Fibroblast of skin of left biceps (primary cell): ENCODE measurements at places on chromosomes 13 and 19.

GRCh38 chr19:2428321-2428690 lies 920 bp upstream of the TIMM13 start:
- DNase-seq = no peak

DNA sequence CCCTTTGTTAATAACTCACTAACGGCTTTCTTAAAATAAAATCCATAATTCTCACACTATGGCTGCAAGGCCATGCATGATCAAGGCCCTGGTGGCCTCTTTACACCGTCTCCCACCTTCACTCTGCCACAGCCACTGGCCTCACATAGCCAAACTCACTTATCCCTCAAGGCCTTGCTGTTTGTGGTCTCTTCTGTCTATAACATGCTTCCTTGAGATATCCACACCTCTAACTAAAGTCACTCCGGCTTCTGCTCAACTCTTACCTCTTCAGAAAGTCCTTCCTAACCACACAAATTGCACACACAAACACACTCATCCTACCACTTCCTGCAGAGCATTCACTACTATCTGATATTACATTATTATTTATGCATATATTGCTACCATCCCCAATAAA lies 262.5 kb downstream of the DIAPH3 start:
- no peak for DNase-seq

DNA sequence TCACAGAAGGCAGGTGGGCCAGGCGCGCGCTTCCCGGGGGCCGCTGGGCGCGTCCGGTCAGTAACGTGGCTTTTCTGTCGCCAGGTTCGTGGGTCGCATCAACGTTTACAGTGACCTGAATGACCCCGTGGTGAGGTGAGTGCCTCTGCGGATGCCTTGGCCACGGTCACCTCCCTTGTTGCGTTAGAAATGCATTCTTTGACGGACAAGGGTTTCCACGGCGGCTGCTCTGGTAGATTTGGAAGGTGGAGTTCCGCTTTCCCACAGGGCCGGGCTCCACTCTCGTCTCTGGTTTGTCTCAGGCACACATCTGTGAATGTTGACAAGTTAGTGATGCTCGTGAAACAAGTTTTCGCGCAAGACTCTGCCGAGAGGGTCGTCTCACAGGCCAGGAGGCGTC lies 130.0 kb downstream of the ATP11A start:
- no peak for DNase-seq

DNA sequence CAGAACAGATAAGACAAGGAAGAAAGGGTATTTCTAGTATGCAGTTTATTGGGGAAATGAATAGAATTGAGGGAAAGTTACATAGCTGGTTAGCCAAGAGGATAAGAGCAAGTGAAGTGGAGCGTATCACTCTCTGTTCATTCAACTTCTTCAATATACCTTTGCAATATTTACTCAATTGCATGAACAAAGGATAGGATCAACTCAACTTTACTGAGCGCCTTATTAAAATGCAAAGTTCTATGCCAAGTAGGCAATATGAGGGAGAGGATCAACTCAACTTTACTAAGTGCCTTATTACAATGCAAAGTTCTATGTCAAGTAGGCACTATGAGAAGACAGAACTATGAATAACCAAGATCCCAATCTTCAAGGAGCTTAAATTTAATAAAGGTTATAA lies 43.9 kb downstream of the ZC3H13 start:
- no peak for DNase-seq

- DNase-seq = no peak
Measured at GRCh38 chr13:94431987-94432386, 47.5 kb downstream of the DCT start.

GRCh38 chr19:10085641-10086590 lies at the start of gene SHFL:
Gene SHFL (plus strand): TSS chr19:10086317. CDS start chr19:10086428, 111 bp downstream.
- DNase-seq = peak; percentile 13

GRCh38 chr19:45922281-45922680 lies 7.7 kb upstream of the NANOS2 start:
- DNase-seq = no peak

DNA sequence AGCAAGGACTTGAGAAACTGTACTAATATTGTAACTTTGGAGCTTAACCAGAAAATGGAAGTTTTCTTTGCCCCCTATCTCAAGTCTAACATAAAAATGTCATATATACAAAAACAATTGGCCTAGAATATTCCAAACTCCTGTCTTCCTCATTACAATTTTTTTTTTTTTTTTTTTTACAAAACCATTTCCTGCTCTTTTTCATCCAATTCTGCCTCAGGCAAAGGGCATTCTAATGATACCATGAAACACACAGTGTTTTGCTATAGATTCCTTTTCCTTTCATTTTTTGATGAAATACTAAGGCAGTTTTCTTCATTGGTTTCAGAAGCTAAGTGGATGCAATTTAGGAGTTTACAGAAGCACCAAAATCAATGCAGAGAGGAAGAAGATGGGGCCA lies 119.7 kb downstream of the LHFPL6 start:
- DNase-seq = no peak

- DNase-seq = no peak
Measured at GRCh38 chr13:99442273-99442895, 58.9 kb upstream of the TM9SF2 start.

- DNase-seq = no peak
Measured at GRCh38 chr13:31199527-31199848, 287 bp upstream of the B3GLCT start.

GRCh38 chr19:48283908-48284307 lies 14.0 kb downstream of the ZNF114 start:
- DNase-seq = peak; percentile 69

GRCh38 chr19:55526216-55527196 lies 10.4 kb downstream of the SBK2 start:
- no peak for DNase-seq

DNA sequence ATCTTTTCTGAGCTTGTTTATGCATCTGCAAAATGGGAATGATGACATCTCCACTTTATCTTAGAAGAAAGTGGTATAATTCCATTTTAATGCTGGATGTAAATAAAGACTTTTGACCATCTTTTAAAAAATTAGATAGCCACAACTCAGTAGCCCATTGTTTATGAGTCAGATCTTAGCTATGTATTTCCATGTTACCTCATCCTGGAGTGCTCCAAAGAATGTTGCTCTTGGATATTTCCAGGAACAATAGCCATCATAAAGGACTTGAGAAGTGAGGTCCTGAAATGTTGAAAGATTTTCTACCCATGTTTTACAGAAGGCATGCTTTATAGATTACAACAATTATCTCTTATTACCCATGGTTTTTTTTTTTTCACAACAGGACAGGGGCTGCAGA lies 229.3 kb upstream of the EDNRB start:
- peak; percentile 61 for DNase-seq

GRCh38 chr13:79681069-79681468 lies 200.1 kb downstream of the NDFIP2 start:
- DNase-seq = no peak

GRCh38 chr19:46604781-46605355 lies 3.7 kb downstream of the CALM3 start:
- DNase-seq = no peak

DNA sequence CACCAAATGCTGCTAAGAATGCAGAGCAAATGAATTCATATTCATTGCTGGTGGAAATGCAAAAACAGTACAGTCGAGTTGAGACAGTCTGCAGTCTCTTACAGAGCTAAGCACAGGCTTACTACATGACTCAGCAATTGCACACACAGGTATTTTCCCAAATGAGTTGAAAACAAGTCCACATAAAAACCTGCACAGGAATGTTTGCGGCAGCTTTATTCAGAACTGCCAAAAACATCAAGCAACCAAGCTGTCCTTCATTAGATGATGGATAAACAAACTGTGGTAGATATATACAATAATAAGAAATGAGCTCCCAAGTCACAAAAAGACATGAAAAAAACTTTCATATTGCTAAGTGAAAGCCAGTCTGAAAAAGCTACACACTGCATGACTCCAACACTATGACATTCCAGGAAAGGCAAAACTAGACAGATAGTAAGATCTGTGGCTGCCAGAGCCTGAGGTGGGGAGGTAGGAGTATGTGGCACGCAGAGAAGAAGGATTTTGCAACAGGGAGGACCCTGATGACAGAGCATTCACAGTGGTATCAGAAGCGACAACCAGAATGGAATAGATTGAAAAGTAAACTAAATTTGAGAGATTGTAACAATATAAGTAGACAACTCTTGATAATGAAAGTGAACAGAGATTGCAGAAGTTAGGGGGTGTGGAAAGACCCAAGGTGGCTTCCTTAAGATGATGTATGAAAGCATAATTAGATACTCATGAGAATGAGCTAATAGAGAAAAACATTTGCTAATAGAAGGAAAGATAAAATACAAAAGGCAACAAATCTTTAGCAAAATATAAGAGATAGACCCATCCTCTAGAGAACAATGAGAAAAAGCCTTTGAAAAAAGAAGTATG lies 52.7 kb downstream of the TSC22D1 start:
- no peak for DNase-seq

- no peak for DNase-seq
Measured at GRCh38 chr19:45883881-45884681, 1.9 kb downstream of the IRF2BP1 start.

DNA sequence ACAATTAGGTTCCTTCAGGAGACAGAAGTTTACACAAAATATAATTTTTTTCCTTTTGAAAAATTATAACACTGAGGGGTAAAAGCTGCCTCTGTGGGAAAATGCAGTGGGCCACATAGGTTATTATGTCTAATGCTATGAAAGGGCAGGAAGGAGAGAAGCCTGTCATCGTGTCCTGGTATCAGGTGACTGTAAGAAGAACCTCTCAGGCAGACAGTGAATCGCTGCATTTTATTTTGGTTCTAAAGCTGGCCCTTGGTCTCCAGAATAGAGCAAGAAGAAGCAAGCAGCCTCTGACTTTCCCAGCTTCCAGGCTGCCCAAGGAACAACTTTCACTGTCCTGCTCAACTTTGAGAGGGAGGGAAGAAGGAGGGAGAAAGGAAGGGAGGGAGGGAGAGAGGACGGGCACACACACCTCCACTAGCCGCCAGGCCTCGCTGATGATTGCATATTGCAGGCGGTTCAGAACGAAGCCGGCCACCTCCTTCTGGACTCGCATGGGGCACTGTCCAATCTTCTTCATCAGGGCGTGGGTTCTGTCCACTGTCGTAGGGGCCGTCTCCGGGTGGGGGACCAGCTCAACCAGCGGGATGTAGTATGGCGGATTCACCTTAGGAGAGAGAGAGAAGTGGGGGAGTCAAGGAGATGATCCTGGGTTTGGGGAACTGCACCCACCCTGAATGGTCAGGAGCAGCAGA lies 93.8 kb downstream of the CRYL1 start:
- DNase-seq = no peak

- DNase-seq = no peak
Measured at GRCh38 chr13:107076801-107077200, 508.9 kb upstream of the ARGLU1 start.

DNA sequence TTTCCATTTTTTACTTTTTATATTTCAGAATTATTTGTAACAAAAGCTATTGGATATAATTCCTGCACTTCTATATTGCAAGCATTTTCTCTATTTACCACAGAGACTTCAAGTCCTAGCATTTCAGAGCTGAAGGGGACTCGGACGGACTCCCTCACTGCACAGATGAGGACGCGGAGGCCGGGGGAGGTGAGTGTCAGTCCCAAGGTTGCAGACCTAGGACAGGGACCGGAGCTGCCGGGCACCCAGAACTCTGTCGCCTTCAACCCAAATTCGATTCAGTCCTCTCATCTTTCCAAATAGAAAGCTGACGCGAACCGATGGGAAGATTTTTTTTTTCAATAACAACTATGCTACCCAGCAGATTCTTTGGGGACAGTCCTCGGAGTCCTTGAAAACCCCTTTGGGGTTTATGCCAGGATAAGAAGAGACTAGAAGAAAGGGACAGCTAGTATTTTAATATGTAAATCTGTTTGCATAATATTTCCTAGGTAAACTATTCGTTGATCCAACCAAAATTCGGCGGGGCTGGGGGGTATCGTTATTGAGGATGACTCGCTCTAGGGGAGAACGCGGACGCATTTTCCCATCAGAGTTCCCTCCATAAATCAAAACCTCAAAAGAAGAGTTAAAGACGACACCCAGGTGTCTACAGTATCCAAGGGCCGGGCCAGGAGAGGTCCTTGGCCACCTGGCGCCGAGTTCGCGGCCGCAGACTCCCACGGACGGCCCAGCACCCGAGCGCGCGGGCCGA lies 803 bp downstream of the FLT3 start:
- DNase-seq = no peak

- DNase-seq = no peak
Measured at GRCh38 chr19:32208060-32208459, 137.3 kb upstream of the ZNF507 start.

DNA sequence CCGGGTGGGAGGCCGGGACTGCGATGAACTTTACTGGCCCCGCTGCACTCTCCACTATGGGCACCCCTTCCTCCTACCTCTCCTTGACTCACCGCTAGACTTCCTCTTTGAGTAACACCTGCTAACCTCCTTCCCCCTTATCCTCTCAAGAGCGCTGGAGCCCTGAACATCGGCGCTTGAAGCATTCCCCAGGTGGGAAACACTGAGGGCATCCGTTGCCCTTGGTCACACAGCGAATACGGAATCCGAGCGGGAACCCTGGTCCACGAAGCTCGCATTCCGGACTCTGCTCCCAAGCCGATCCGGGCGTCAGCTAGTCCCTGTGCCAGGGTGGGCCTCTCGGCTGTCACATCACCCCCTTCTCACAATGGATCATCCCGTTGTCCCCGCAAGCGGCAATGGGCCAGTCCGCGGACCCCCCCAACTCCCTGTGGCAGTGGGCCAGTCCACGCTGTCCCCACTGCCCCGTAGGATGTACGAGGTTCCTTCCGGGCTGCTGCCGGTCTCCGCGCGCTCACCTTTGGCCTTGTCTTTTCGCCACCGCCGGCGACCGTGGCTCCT lies 4.2 kb downstream of the LIPE start:
- no peak for DNase-seq

DNA sequence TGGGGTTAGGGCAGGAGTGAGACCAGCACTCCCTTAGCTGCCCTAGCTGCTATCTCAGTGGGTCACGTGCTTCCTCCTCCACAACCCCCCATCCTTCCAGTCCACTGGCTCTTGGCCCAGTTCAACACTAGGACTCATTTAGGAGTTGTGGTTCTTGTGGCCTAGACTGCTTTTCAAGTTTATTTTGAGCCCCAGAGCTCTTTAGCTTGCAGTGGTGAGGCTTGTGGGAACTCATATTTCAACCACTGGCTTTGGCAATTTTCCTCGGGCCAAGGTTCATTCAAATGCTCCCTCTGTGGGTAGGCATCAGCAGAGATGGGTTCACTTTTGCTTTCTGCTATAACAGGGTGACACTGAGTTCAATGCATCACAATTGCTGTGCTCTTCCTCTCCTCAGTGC lies 436.2 kb upstream of the SLITRK5 start:
- no peak for DNase-seq
